Naive thymus-derived CD4-positive, alpha-beta T cell (primary cell): ENCODE measurements at places on chromosomes 5 and 9.

DNA sequence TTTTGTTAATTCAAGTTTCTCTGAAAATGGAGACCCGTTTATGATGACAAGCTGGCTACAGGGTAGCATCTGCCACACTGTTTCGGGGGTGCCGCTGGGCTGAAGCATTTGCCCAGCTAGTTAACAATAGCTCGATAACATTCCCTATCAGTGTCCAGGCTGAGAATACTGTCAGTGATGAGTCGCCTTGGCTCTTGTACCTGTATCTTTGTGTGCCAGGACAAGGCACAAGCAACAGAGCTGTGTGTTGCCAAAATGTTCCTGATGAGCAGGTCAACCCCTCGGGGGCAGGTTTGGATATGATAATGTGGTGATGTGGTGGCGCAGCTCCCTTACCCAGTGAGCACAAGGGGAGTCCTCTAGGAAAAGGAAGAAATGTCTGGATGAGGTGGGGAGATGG is 7.0 kb downstream of the TGFBI start:
- DNase-seq, result no peak

DNA sequence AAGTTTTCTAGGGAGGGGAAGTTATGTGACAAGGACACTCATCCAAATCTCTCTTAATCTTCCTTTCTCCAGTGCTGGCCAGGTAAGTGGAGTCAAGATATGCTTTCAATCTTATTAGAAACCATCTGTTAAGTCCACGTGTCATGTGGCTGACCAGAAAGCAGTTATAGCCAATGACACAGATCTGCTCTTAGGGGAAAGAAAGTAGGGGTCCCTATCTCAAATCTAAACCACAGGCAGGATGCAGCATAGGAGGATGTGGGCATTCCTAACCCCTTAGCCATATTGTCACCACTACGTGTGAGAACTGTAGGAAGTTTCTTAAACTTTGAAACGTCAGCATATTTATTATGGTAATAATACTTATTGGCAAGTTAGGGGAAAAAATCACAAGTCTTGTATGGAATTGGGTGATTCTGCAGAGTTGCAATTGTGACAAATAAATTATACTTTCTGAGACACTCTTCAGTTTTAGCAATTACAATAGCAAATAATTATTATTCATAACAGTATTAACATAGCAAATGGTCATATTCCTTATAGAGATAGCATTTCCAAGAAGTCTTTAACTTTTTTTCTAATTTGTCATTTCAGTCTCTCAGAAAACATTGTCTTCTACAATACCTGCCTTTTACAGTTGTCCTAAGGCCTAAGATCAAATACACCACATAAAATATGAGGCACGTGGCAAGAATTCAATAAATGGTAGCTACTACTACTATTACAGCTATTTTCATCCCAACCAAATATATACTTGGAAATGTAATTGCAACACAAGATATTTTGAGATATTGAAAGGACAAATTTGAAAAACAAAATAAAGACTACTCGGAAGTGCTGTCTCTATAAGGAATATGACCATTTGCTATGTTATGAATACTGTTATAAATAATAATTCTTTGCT is 236.9 kb downstream of the PDE4D start:
- no peak for DNase-seq

DNA sequence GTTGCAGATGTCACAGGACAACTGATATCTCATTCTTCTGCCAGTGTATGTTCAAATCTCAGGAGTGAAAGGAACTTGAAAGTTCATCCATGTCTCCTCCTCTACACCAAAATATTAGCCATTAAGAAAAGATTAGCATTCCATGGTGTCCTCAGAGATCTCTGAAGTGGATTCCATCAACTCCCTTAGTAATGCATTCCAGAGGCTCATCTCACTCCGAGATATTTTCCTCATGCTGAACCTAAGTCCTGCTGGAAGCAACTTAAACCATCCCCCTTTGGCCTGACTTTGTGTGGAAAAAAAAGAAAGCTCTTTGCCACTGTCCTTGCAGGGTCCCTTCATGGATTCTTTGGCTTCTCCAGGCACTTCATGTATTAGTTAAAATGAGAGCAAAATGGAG is 155.7 kb upstream of the ZNF462 start:
- no peak for DNase-seq

DNA sequence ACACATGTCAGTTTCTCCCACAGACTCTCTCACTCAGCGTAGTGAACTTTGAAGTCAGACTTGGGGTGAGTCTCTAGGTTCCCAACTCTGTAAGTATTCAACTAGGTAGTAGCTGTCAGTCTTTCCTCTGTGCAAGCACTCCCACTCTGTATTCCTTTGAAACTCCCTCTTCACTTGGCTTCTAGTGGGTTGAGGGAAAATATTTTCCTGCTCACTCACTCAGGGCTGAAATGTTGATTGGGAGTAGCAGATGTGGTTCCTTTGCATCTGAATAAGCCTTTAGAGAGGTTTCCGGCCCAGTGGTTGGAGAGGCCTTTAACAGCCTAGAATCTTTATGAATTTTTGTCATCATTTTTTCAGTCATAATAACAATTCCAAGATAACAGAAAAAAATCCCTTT is 18.1 kb upstream of the ARRDC3 start:
- DNase-seq, result no peak

DNA sequence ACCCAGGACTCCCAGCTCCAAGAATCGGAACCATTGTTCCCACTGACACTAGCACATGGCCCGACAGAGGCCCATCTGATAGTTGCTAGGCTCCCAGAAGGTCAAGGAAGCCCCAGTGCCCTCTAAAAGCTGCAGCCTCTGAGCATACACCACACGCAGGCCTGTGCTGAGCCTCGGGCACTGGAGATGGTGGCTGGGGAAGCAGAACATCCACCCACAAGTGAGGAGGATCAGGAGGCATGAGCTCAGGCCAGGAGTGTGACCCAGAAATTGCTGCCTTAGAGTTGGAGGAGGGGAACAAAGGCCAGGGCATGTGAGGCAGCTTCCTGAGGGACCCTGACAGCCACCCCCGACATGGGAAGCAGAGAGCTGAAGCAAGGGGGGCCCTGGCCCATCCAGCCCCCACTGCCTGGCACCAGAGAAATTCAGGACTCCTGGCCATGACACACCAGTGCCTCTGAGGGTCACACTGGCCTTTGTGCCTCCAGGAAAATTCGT is 21.4 kb downstream of the IPPK start:
- no peak for DNase-seq

DNA sequence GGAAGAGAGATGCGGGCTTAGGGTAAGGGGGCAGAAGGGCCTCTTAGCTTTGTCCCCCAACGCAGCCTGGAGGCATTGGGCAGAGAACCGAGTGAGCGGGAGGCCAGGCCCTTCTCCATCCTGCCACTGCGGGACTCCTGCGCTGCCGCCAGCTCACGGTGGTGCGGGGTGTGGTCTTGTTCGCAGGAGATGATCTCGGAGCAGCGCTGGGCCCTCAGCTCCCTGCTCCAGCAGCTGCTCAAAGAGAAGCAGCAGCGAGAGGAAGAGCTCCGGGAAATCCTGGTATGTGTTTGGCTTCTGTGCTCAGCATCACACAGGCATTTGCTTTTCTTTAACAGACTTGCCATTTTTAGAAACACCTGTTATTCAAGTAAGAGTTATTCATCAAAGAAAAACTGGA is 41.3 kb downstream of the LRSAM1 start:
- DNase-seq, result no peak

DNA sequence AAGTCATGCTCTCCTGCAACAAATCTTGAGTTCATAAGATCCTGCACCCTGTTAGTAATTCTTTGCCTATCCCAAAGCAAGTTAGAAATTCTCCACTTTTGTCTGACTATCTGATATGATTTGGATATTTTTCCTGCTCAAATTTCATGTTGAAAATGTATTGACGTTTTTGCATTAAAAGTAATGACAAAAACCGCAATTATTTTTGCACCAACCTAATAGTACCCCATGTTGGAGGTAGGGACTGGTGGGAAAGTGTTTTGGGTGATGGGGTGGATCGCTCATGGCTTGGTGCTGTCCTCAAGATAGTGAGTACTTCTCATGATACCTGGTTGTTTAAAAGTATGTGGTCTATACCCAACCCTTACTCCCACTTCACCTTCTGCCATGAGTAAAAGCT is 713.4 kb downstream of the CDH18 start:
- DNase-seq, result no peak

DNA sequence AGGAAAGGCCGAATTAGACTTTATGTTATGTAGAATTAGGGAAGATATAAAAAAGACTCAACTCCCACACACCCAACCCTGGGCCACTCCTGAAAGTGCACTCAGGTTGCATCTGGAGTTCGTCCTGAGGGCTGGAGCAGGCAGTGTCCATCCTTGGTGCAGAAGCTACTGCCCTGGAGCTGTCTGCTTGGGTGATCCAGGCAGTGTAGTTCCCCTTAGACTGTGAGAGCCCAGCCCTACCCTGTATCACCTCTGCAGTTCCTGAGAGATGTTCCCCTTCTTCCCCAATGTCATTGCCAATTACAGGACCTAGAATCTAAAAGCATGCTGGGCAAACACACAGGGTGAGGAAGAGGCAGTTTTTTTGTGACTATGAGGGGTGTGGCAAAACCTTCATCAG is 368.3 kb upstream of the ST8SIA4 start:
- DNase-seq, result no peak

DNA sequence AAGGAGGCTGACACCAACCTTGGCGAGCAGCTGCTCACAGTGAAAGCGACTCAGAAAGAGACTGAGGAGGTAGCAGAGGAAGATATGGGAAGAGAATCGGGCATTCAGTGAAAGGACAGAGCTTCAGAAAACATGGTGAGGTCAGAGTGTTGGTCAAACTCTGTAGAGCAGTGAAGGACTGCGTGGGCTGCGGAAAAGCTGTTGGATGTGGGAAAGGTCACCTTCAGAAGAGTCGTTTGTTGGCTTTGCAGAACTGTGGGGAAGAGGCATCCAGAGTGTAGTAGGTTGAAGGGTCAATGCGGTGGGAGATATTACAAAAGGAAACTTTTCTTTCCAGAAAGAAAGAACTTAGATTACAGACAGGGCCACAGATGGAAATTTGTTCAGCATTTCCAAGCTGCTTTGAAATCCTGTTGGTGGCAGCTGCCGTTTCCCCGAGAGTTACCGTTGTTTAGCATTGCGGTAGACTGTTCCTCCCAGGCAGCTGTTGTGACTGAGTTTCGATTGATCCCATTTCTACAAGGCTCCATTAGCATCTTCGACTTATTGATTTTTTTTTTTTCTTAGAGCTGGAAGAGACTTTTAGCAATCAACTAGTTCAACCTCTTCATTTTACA is 58.3 kb upstream of the AFAP1L1 start:
- no peak for DNase-seq

DNA sequence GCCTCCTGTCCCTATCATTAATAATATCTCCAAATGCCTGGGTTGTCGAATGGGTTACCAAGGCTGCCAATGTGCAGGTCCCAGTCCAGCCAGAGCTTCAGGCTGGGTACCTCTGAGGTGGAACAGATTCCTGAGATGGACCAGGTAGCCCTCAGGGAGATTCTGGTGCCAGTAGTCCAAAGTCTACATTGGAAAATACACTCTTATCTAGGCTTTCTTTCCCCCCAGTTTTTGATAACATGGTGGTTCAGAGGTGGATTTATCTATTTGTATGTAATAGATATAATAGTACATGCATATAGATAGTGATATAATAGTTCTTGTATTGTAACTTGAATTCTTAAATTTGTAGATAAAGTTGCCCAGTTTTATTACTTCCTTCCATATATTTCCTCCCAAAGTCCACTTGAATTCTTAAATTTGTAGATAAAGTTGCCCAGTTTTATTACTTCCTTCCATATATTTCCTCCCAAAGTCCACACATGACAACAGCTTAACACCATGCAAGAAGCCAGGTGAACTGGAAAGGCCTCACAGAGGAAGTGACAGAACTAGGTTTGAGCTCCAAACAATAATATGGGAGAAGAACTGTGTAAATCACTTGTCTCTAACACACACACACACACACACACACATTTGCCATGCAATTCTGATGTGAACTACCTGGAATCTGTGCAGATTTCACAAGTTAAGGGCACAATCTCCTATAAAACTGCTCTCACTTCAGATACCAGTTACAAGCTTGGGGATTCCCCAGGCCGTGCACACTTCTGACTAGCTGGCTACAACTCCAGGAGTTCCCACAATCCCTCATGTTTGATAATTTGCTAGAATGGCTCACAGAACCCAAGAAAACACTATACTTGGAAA is 30.7 kb upstream of the ERAP1 start:
- no peak for DNase-seq

DNA sequence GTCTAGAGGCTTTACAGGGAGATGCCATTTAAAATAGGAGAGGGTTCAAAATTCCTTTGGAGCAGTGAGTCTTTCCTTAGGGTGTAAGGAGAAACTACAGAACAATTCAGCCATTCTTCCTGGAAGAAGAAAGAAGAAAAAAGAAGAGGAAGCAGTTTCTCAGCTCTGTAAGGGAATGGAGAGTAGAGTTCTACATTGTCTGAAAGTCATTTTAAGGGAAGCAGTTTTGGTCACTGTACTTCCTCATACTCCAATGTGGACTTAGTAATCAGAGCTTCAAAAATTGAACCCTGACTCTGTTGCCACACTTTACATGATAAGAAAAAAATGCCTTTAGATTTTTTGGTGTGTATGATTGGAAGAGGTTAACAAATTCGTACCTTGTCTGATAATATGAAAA is 122.4 kb downstream of the LRRC70 start:
- DNase-seq, result no peak

DNA sequence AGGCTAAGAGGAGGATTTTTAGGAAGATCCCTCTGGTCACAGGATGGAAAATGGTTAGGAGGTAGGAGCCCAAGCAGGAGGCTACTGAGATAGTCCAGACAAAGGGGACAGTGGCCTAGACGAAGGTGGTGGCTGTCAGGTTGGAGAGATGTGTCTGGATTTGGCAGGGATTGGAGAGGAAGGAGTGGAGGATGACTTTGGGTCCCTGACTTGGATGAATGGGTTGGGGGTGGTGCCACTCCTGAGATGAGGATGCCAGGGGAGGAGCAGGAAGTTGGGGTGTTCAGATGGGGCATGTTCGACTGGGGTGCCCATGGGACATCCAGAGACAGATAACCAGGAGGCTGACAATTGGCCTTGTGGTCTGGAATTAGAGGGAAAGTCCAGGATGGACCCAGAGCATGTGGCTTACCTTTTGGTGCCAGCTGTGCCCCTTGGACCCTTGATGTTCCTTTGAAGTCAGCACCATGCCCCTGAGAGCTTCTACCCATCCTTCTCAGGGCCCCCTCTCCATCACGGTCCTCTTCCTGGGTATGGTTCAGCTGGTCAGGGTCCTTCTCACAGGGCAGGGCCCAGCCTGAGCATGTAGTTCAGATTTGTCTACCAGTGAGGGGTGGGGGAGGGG is 15.1 kb upstream of the IGFBPL1 start:
- DNase-seq, result no peak

DNA sequence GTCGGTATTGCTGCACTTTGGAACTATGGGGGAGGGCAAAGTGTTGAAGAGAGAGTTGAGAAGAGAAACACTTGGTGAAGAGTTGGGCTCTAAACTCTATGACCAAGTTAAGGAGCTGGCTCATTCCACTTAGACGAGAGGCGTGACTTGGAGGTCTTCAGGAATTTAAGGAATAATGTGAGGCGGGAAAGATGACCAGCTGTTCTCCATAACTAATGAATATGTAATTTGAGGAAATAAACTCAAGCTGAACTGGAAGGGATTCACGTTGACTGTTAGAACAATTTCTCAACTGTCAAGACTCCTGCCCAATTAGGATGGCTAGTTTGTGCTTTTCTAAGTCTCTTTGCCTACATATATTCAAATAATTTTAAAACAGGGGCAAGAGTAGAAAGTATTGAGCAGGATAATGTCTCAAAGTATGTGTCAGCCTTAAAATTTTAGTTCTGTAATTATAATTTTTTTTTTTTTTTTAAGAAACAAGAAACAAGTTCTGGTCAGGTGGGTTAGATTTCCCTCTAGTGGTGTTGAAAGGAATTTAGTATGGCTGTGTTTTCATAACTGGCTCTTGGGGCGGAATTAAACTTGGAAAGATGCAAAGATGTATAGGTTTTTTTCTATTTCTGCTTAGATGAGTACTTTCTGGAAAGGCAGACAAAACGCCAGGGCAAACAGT is 33.4 kb downstream of the TMEM252 start:
- no peak for DNase-seq
